SK-MEL-5 (cell line): ENCODE measurements at places on chromosomes 5 and 9.

DNA sequence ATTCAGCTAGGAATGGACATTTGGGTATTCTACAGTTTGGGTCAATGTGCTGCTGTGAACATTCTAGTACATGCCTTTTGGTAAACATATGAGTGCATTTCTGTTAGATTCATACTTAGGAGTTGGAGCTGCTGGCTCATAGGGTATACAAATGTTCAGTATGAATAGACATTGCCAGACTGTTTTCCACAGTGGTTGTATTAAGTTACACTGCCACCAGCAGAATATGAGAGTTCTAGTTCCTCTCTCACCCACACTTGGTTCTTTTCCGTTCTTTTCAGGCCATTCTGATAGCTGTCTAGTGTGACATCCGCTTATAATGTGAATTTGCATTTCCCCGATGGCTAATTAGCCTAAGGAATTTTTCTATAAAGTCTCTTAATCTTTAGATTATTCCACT is 25.0 kb downstream of the STOM start:
- DNase-seq: no peak

GRCh38 chr5:122839731-122840130 is 5.7 kb upstream of the SNX24 start:
- no peak for DNase-seq

GRCh38 chr5:150541397-150541675 is 33.4 kb downstream of the NDST1 start:
- no peak for DNase-seq

DNA sequence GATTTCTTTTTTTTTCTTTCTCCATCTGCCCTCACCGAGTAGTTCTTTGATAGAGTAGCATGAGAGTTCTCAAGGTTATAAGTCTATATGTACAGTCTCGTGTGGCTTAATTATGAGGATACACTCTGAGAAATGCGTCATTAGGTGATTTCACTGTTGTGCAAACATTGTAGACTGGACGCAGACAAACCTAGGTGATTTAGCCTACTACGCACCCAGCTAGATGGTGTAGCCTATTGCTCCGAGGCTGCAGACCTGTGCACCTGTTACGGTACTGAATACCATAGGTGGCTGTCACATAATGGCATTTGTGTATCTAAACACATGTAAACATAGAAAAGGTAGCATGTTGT is 26.9 kb upstream of the CORO2A start:
- DNase-seq: no peak

DNA sequence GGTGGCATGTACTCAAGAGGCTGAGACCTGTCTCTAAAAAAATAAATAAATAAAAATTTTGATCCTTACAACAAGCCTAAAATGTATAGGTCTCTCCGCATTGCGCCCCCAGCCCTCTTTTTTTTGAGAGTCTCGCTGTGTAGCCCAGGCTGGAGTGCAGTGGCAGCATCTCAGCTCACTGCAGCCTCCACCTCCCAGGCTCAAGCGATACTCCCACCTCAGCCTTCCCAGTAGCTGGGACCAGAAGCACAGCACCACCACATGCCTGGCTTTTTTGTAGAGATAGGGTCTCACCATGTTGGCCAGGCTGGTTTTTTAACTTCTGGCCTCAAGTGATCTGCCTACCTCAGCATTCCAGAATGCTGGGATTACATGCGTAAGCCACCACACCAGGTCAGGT is 2.2 kb upstream of the GARIN3 start:
- no peak for DNase-seq
